Activated T-helper 9 cell treated with anti-CD3 and anti-CD28 coated beads, Interleukin-2, amount 50 U/mL, for 16 hours (primary cell): ENCODE measurements at places on chromosomes 11 and 22.
A peak's percentile ranks its signal among the peaks of the same experiment; 100 is the strongest.

GRCh38 chr11:59641156-59641555 lies 25.6 kb upstream of the OSBP start:
- DNase-seq: no peak

- DNase-seq: no peak
These were observed 3.1 kb downstream of the ENDOD1 start for GRCh38 chr11:95092549-95093324.

GRCh38 chr22:45240810-45241631 lies at the start of gene KIAA0930:
KIAA0930 (minus strand) TSS chr22:45240894; CDS start chr22:45240703, 191 bp downstream.
- peak; percentile 73 for DNase-seq

DNA sequence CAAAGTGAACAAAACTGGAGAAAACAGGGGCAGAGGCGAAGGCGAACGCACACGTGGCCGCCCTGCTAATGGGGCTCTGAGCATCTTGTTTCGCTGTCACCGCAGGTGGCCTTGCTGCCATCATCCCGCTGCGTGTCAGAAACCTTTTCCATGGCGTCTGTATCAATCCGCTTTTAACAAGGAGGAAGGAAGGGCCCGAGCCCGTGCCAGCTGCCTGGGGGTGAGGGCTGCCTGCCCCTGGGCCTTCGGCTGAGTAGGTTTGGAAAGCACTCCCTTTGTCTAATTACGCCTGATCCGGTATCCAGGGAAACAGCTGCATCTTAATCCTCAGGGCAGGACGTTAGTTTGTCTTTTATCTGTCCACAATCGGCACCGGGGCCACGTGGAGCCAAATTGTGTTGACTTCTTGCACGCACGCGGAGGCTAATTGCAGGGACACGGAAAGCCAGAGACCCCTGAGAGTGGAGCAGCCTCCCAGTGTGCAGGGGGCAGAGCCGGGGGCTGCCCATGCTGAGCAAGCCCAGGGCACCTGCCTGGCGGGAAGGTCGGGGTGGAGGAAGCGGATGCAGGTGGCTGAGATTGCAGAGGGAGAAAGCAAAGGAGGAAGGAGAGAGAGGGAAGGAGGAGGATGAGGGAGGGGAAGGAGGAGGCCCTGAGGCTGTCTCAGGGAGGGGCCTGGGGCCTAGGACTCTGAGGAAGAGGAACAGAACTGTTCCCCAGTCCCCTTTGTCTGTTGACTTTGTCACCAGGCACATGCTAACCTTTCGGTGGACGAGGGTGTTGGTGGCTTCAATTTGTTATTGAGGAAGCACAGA lies 19.2 kb upstream of the TH start:
- no peak for DNase-seq

DNA sequence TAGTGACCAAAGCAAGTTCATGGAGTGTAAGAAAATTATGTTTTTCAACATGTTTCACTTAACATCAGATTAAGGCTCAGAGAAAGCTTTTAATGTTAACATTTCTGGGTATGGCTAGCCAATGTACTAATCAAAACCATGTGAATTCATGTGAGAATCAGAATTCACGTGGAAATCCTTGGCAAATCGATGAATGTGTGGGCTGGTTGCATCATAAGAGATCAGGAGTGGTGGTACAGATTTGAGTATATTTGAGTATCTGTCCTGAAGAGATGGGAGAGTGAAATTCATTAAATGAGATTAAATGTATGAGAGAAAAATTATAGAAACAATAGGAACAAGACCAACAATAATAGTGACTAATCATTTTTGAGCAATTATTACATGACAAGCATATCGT lies 638.6 kb upstream of the ANO5 start:
- DNase-seq: no peak

GRCh38 chr11:124760806-124761205 lies 1.3 kb downstream of the ESAM start:
- DNase-seq: no peak

DNA sequence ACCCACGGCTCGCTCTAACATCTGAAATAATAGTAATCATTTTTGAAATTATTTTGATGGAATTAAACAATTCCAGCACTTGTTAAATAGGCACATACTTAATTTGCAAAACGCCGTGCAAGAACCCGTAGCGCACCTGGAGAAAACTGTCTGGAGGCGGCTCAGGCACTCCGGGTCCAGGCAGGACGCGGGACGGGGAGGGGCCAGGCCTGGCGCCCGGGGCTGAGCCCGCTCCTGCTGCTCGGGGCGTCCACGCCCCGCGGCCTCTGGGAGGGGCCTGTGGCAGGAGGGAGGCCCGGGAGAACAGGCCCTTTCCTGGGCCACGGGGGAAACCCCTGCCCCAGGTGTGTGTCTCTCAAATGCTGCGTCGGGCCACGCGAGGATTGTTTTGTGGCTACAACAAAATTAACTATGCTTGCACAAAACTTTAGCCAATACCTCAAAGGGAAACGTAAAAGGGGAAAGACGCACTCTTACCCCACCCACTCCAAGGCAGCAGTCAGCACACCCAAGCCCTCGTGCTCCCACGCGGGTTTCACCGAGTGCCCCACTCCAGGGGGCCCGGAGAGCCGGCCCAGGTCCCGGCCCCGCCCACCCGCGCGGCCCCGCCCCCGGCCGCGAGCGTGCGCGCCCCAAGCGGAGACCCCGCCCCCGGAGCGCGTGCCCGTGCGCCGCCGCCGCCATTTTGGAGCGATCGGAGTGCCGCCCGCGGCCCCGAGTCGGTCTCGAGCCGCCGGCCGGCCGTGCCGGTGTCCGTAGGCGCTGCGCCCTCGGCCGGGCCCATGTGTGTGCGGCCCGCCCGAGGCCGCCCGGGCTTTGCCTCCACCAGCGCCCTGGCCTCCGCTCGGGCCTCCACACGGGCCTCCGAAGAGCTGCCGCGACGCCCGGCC lies at the start of gene PPP6R2:
TSS of gene PPP6R2 (plus strand) at position 677 of the 890 bp plus-strand sequence. CDS start 50,582 bp downstream, outside the sequence.
- DNase-seq: peak; percentile 88

GRCh38 chr11:77457340-77457739 lies 16.6 kb downstream of the PAK1 start:
- no peak for DNase-seq

GRCh38 chr11:20022363-20023081 lies 137.8 kb downstream of the DBX1 start:
- DNase-seq: no peak

DNA sequence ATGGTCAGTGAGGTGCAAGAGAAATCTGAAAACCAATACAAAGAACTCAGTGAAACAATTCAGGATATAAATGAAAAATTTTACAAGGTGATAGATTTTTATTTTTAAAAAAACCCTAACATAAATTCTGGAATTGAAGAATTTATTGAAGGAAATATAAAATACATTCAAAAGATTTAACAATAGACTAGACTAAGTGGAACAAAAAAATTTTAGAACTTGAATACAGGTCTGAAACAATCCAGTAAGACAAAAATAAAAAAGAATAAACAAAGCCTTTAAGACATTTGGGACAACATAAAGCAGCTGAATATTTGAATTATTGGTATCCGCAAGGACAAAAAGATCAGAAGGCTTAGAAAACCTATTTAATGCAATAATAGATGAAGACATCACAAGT lies 8.7 kb downstream of the SPA17 start:
- no peak for DNase-seq

GRCh38 chr22:38733329-38733723 lies 22.5 kb downstream of the SUN2 start:
- DNase-seq: peak; percentile 41

GRCh38 chr11:26743622-26744021 lies 21.8 kb upstream of the SLC5A12 start:
- no peak for DNase-seq

- DNase-seq: no peak
These were observed 52.2 kb downstream of the C11orf58 start for GRCh38 chr11:16790486-16791190.

DNA sequence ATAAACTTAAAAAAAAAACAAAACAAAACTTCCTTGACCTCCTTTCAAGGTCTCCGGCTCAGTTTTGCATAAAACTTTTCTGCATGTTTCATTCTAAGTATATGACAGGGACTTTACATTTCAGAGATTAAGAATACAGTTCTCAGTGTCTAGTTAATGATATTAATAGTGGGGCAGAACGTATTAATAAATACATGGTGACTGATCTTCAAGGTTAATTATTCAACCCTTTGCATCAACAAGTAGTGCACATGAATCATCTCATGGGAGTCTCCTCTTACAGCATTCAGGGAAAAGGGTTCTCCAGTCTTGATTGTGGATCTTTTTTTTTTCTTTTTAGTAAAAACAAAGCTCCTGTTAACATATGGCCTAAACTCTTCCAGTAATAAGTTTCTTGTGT lies 146.8 kb downstream of the KIRREL3 start:
- no peak for DNase-seq

DNA sequence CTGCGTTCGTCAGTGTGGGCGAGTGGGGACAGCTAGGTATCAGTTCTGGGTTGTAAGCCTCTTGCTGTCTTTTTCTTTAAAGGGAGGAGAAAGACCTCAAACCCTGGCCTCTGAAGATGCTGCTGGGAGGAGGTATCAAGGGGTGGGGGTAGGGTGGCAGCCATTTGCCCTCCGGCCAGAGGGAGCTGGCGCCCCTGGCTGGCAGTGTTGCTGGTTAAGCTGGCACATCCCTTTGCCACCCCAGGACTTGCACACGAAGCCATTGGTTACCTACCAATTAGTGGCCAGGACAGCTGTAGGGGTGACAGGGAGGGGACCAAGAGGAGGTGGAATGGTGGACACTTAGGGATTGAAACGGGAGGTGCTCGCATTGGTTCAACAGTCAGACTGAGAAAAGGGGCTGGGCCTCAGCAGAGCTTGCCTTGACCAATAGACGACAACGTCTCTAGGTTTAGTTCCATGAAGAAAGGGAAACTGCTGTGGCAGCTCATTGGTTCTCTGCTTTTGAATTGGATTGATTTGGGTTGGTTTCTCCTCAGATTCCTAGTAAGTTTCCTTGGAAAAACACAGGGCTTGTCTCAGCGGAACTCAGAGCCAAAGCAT lies 77.9 kb downstream of the ST3GAL4 start:
- no peak for DNase-seq

GRCh38 chr11:77438487-77438886 lies 35.4 kb downstream of the PAK1 start:
- DNase-seq: no peak

- no peak for DNase-seq
These were observed 15.1 kb upstream of the CABP7 start for GRCh38 chr22:29704528-29705285.

- DNase-seq: no peak
These were observed 31.7 kb downstream of the POLR3H start for GRCh38 chr22:41512421-41513194.

GRCh38 chr11:9745411-9746211 lies 81.7 kb downstream of the SWAP70 start:
- no peak for DNase-seq

- no peak for DNase-seq
These were observed 693.1 kb upstream of the KIRREL3 start for GRCh38 chr11:127693686-127694085.

- no peak for DNase-seq
These were observed 58.8 kb upstream of the ZBED5 start for GRCh38 chr11:10916665-10917064.

DNA sequence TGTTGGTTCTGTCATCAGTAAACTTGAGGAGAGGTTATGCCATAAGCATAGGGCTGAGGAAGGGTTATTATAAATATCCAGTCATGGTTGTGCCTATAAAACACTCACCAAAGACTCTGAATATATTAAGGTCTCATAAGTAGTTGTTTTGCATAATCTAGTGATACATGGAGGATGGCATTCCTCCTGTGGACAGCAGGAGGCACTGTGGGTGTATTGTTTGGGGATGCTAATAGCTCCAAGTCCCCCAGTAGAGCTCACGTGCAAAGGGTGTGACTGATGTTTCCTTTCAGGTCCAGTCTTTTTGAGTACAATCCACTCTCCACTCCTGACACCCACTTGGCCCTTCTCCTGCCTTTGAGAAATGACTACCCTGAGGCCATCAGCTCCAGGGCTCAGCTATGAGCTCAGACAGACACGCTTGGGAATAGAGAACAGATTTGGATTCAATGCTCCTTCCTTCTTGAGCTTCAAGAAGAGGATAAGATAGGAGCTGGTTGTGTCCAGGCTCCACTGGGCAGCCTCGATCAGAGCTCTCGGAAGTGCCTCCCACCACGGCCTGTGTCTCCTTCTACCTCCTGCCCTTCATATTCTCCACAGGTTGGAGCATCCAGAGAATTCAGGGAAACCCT lies 85.2 kb upstream of the IGLL5 start:
- DNase-seq: no peak

- DNase-seq: peak; percentile 97
These were observed at the start of gene CD82 for GRCh38 chr11:44565211-44565952. CD82 (plus strand) TSS chr11:44565663; CDS start chr11:44594663, 29,000 bp downstream.

DNA sequence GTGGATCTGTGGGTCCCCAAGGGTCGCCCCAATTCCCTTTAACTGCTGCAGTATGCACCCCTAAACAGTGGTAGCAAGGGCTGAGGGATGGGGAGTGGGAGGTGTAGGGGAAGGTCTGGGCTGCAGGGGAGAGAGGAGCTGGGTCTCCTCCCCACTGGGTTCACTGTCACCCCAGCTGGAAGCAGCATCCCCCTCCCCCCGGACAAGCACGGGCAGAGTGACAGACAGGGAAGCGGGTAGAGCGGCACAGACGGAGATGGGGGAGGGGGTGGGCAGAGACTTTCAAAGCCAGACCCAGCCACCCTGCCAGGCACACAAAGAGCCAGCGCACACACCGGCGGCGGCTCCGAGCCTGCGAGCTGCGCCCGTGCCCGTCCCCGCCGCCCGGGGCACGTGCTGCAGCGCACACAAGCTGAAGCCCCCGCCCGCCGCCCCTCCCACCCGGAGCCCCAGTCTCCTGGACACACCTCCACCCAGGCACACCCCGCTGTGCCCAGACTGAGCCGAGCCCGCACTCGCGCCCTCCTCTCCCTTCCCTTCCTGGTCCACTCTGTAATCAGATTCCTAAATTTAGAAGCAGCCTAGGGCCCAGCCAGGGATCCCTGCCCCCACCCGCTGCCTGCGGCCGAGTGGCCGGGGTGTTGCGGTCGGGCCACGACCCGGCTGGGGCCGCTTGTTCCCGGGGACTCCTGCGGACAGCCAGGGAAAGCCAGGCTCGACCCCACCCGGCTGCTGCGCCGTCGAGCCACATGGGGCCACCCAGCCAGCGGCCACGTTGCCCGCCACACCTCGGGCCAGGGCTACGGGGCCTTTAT lies 935 bp upstream of the RCOR2 start:
- no peak for DNase-seq

- DNase-seq: no peak
These were observed 128.1 kb downstream of the LDLRAD3 start for GRCh38 chr11:36071917-36072500.

DNA sequence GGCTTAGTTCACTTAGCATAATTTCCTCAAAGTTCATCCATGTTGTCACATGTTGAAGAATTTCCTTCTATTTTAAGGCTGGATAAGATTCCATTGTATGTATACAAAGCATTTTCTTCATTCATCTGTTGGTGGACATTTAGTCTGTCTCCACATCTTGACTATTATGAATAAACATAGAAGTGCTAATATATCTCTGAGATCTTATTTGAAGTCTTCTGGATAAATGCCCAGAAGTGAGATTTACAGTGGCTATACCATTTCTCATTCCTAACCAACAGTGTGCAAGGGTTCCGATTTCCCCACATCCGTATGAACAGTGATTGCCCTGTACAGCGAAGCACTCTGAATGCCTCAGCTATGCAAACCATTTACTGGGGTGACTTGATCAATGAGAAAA lies 6.6 kb upstream of the ZFTA start:
- DNase-seq: no peak
